ENCODE measurements at places on chromosomes 3 and 15.

DNA sequence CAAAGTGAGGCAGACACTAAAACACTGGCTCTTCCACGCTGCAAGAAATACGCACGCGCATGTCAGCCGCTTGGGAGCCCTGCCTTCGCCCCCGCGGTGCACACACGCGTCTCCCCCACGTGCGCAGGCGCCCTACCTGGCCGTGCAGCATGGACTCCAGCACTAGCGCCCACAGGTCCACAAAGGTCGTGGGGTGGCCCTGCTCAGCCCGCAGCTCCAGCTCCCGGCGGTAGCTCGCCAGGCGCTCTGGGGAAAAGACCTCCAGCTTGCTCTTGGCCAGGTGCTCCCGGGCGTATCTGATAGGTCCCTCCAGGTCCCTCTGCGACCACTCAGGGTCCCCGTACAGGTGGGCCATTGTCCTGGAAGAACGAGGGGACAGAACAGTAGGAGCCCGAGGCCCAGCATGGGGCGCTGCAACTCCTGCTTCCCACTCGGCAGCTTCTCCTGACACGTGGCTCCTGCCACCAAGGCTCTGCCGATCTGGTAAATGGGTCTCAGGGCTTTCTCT is 14.9 kb downstream of the PLA2G4D start:
- no peak for DNase-seq

GRCh38 chr3:38636464-38636863 is 13.0 kb downstream of the SCN5A start:
- no peak for DNase-seq

- no peak for DNase-seq
These were observed 41.1 kb downstream of the LARP6 start for GRCh38 chr15:70812827-70813364.

GRCh38 chr3:63967675-63968611 is 55.4 kb downstream of the PSMD6 start:
- DNase-seq: peak; percentile 26

DNA sequence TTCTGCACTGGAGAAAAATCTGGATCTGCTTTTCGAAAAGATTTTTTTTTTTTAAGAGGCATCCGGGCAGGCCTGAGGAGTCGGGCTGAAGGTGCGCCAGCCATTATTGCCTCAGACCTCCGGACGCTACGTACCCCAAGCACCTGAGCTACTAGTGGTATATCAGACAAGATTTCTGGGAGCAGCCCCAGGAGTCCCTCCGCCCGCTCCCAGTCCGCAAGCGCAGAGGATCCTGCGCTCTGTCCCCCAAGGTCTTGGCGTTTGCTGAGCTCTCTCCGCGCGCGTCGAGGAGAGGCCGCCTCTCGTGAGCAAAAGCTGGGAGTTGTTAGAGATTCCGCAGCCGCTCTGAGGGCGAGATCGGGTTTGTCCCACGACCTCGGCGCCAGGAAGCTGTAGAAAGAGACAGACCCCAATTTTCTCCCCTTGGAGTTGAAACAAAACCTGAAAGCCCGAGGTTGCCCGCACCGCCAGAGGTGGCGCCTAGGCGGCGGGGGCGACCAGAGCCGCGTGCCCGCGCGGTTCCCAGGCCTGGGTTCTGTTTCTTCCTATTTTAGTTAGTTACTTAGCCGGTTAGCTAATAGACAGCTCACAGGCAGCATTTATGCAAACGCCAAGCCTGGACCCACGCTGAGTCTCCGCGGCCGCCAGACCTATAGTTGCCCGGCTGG is 72.5 kb upstream of the POLG start:
- DNase-seq: no peak

- DNase-seq: peak; percentile 9
These were observed 80.1 kb downstream of the EBLN2 start for GRCh38 chr3:73141525-73141924.

- no peak for DNase-seq
These were observed 135.6 kb upstream of the ABI3BP start for GRCh38 chr3:101128786-101129185.

DNA sequence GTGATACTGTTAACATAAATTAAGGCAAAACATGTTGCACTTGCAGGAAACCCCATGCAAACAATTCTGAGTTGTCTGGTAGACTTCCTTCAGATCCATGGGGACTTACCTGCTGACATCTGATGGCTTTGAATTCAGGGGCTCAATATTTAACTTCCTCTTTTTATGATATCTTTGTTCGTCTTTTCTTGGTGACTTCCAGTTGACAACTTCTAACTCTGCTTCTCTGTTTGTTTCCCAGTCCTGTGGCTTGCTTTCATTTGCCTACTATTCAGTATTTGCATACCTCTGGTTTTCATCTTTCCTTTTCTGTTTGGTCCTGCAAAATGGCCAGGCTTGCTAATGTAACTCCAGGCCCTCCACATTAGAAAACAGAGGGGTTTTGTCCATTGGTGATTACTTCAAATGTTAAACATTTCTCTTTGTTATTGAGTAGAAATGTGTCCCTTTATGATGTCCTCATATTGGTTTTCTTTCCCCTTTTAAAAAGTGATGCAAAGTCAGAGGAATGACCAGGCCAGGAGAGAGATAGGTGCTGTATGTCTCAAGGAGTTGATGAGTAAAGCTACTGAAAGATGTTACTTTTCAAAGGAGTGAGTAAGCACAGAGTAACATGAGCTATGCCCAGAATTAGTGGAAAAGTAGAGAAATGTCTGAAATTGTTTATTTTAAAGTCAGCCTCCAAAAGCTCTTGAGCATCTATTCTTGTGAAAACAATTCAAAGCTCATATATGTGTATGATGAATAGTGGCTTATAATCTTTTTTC is 335.9 kb downstream of the LPP start:
- DNase-seq: no peak

- no peak for DNase-seq
These were observed 89.6 kb downstream of the TMEM266 start for GRCh38 chr15:76149291-76149915.

GRCh38 chr15:69074843-69075224 is 60.3 kb downstream of the NOX5 start:
- DNase-seq: no peak

DNA sequence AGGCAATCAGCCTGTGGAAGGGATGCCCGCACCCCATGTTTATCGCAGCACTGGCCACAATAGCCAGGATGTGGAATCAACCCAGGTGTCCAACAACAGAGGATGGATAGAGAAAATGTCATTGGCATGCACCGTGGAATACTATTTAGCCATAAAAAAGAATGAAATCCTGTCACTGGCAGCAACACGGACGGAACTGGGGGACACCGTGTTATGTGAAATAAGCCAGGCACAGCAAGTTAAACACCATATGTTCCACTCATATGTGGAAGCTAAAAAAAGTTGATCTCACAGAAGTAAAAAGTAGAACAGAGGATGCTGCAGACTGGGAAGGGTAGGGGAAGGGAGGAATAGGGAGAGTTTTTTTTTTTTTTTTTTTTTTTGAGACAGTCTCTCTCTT is 15.6 kb downstream of the MELTF start:
- DNase-seq: no peak

- DNase-seq: no peak
These were observed 49.2 kb downstream of the GLCE start for GRCh38 chr15:69209661-69210060.

DNA sequence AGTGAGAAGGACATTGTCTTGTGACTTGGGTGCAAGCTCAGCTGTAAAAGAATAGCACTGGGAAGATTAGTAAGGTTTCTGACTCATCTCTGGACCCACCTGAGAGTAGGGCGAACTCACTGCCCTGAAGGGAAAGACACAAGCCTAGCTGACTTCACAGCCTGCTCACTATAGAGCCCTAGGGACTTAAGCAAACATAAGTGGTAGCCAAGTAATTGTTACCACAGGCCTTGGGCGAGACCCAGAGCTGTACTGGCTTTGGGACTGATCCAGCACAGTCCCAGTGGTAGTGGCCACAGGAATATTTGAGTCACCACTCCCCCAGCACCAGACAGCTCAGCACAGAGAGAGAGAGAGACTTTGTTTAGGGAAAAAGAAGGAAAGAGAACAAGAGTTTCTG is 429.9 kb downstream of the TBL1XR1 start:
- DNase-seq: peak; percentile 57

GRCh38 chr15:74847432-74847831 is 4.5 kb upstream of the ULK3 start:
- no peak for DNase-seq

- no peak for DNase-seq
These were observed 106.6 kb downstream of the FBXL22 start for GRCh38 chr15:63703641-63704240.

- no peak for DNase-seq
These were observed 49.0 kb upstream of the ADGRG7 start for GRCh38 chr3:100560426-100560825.

- DNase-seq: no peak
These were observed 3.7 kb downstream of the DUOX1 start for GRCh38 chr15:45133561-45133920.

DNA sequence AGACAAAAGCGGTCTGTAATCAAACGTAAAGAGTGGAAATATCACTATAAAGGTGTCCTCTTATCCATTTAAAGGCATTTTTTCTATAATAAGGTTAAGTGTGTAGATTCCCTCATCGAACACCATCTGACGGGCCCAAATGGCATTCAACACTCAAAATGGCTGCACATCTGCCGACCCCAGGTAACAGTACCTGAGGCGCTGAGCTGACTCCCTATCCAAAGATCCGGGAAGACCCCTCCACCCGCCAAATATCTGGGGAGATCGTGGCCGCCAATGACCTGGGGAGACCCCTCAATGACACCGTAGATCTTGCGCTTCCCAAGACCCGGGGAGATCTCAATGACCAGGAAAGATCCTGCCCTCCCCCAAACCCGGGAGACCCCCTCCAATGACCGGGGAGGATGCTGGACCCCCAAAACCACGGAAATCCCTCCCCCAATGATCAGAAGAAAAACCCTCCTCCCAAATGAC is 476 bp downstream of the IP6K2 start:
- no peak for DNase-seq

GRCh38 chr15:67474405-67475110 is 46.4 kb upstream of the C15orf61 start:
- no peak for DNase-seq

DNA sequence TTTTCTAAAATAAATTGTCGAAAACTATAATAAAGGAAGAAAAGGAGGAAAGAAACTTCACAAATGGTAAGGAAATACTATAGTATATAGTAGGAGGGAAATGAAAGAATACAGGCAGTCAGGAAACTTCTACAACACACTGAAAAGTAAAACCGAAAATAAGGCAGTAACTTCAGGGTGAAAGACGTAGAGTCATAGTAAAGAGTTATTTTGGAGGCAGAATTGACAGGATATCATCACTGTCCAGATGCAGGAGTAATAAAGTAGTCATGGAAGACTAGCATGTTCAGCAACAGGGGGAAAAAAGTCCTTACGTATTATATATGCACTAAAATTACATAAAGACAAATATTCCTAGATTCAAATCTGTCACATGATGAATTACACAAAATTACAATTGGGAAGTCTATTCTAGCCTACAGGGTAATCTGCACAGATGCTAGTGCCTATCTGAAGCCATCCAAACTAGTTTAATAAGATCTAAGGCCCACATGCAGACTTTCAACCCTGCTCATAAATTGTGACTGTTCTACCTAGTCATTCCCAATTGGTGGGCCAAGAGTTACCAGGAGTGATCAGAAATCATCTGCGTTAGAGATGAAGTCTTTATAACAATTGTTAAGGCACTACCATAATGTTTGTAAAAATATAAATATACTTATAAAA is 14.0 kb downstream of the VPS13C start:
- no peak for DNase-seq

Measured in fibroblast of the conjunctiva (primary cell).